ENCODE measurements at places on chromosomes 7 and 10. TPM values are rescaled to one million over a fixed set of nuclear protein-coding genes. Genes with fewer than 3 reads are reported as not detected.

The SRRM3 gene
- 0.45 TPM for total RNA-seq

The PLCE1 gene
- total RNA-seq: under 0.01 TPM

The FAM25A gene
- not detected for total RNA-seq

The IRF5 gene
- 0.28 TPM for total RNA-seq

The OR2A5 gene
- total RNA-seq: not detected

Measured in endothelial cell of coronary artery (primary cell).